Astrocyte of the hippocampus (primary cell): ENCODE measurements at places on chromosomes 2 and 18.

DNA sequence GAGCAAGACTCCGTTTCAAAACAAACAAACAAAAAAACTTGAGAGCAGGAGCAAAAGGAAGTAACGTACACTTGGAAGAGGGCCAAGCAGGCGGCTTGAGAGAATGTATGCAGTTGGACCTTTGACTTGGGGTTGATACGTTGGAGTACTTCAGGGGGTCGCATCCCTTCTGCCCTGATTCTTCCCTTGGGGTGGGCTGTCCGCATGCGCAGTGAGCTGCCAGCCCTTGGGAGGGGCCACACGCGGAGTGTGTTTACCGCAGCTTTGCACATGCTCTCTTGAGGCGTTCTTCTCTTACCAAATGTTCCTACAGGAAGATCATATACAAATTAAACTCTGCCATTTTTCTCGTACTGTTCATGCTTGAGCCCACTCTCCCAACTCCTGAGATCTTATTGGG is 38.1 kb upstream of the SOCS6 start:
- DNase-seq = no peak

DNA sequence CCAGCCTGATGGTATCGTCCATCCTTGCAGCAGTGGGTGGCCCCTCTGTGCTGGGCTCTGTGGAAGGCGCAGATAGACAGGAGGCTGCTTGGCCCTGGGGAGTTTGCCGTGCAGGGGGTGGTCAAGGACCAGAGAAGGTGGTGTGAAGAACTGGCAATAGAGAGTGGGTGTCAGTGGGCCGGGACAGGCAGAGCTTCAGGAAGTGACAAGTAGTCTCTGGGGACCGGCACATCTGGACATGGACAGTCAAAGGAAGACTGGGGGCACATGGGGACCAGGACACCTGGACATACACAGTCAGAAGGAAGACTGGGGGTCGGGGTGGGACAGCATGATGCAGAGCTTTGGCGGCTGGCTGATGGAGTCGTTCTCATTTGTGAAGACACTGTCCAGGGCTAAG is 335.9 kb downstream of the AGAP1 start:
- DNase-seq = no peak

DNA sequence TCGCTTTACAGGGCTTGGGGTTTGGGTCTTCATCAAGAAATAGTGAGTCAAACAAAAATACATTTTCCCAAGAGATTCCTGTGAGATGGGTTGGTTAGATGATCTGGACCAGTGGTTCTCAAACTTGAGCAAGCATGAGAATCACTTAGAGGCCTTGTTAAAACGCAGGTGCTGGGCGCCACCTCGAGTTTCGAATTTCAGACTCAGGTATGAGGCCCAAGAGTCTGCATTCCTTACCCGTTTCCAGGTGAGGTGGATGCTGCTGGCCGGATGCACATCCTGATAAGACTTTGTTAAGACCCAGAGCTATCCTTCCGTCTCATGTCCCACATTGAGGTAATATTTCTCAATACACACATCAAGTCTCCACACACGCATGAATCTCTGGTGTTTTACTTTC is 707.8 kb upstream of the SALL3 start:
- no peak for DNase-seq

GRCh38 chr18:49819823-49820671 is 6.7 kb upstream of the ACAA2 start:
- no peak for DNase-seq

DNA sequence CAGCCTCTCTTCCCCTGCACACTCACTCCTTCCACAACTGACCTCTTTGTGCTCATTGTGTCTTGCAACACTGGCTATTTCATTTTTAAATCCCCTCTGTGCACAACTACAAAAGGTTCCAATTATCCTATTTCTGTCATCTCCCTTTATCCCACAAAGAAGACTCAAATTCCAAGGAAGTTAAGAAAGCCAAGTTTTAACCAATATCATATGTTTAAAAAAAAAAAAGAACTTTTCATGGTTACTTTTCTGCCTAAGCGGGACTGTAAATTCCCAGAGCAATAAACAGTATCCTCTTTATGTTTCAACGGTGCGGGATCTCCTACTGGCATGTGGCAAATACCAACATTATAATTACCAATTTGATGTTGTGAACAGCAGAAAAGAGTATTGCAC is 83.8 kb downstream of the DOCK10 start:
- DNase-seq = no peak

DNA sequence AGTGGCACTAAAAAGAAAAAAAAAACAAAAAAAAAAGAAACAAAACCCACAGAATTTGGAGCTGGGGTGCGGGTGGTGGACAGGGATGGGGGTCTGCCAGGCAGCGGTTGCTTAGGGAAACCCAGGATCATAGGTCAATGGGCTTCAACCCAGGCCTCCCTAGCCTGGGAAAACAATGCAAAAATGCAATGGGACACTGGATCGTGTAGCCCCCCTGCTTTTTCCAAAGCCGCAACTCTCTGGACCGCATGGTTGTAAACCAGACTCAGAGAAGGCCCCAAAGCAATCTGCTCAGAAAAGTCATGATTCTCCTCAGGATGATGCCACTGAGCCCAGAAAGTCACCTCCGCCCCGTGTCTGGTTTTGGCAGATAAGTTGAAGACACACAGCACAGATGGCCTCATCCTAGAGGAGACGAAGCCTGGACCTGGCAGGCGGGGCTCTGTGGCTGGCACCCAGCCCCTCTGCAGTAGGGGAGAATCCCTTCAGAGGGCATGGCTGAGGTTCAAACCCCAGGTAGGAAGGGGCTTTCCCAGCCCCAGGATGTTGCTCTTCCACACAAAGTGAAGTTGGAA is 5.1 kb downstream of the DLX2 start:
- no peak for DNase-seq

DNA sequence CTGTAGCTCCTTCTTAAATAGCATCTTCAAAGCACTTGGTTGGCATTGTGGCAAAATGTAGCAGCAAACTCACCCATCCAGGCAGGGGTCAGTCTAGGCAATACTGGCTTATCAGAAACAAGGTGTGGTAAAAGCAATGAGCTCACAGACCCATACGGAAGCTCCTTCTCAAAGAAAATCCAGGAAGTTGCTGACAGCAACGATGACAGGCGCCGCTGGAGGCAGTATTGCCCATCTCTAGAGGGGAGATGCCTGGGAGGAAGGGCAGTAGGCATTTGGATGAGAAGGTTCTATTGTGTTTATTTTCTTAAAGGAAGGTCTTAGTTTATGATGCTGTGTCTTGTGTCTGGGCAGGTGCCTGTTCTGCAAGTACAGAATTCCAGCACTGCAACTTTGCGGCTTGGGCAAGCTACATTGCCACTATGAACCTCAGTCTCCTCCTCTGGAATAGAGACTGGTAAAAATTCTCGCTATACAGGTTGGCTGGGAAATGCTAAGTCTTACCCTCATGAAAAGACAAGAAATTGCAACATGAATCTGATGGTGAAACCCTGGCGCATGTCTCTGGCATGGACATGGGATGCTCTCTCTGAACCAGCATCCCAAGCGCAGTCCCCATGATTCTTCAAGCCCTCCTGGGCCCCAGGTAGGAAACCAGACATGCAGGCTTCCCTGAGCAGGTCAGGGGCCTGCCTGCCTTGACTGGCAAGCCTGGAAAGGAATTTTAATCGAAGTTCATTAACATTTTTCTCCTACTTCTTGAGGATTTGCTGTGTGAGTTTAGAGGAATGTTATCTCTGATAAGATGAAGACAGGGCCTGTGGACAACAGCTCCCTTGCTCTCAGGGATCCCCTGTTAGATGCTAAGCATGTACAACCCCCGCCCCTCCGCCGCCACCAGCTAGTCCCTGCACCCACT is 156.0 kb downstream of the TFCP2L1 start:
- peak; percentile 52 for DNase-seq

DNA sequence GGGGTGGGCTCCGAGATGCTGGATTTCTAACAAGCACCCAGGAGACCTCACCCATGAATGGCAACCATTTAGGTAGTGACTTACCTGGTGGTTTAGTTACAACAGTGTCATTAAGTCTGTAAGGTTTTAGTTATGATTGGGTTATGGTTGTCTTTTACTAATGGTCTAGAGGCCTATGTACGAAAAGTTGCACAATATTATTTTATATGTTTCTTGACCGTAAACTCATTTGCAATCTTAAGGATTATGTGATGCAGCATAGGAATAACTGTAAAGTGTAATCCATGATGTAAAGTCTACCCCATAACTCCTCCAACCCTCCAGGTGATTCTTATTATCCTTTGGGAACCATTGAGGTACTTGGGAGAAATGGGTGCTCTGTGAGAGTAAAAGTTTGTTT is 155.4 kb upstream of the ZEB2 start:
- no peak for DNase-seq

- DNase-seq = no peak
These were observed 57.6 kb upstream of the IL1RL1 start for GRCh38 chr2:102253753-102254150.

GRCh38 chr2:195596840-195597239 is 60.2 kb upstream of the SLC39A10 start:
- no peak for DNase-seq

- peak; percentile 18 for DNase-seq
These were observed 21.6 kb downstream of the ZSWIM2 start for GRCh38 chr2:186827411-186827810.

GRCh38 chr2:176399074-176399598 is 129.9 kb downstream of the MTX2 start:
- no peak for DNase-seq

- no peak for DNase-seq
These were observed 26.0 kb downstream of the SH3YL1 start for GRCh38 chr2:237878-238277.

DNA sequence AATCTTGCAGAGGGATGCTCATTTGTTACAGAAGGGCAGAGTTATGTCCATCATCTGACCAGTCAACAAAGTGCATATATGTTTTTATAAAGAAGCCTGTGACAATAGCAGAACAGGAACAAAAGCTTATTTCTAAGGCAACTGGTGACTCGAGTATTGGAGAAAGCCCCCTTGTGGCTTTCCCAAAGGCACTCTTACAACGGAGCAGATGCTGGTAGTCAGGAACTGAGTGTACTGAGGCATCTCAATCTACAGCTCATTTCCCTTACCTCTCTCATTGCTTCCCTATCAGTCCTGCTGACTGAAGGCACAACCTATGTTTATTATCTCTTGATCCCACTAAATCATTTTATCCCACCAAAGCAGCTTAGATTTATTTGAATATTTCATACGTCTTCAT is 557.1 kb upstream of the CHAC2 start:
- DNase-seq = no peak

GRCh38 chr18:55910296-55910695 is 322.3 kb upstream of the TCF4 start:
- DNase-seq = no peak

DNA sequence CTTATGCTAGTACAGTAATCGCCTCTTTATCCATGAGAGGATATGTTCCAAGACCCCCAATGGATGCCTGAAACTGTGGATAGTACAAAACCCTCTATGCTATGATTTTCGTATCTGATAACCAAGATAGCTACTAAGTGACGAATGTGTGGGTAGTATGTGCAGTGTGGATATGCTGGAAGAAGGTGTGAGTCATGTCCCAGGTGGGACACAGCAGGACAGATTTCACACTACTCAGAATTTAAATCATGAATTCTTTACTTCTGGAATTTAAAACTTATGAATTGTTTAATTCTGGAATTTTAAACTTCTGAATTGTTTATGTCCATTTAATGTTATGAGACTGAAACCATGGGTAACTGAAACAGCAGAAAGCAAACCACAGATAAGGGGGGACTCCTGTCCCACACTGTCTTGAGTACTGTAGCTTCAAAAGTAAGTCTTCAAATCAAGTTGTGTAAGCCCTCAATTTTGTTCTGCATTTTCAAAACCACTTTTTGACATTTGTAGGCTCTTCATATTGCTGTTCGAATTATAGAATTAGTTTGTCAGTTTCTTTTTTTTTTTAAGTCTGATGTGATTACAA is 116.0 kb downstream of the LTBP1 start:
- no peak for DNase-seq

GRCh38 chr18:77207540-77207939 is 42.1 kb upstream of the GALR1 start:
- peak; percentile 87 for DNase-seq

DNA sequence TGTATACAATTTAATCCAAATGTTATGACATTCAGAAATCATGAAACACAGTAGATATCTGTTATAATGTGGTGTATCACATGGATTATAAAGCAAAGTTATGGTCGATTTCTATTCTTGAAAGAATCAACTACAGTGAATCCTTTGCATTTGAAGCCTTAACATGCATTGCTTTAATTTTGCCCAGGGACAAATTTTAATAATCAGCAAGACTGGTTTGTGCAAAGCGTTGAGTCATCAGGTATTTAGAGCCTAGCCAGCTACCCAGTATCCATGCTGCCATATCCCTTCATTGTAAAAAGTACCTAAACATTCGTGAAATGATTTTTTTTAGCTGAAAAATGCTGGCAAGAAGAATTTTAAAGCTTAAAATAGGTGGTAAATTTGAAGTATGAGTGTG is 8.9 kb upstream of the SPDYA start:
- no peak for DNase-seq

GRCh38 chr18:54720620-54721019 is 107.7 kb upstream of the RAB27B start:
- no peak for DNase-seq

GRCh38 chr2:191846515-191847476 is at the start of gene CAVIN2:
Gene CAVIN2, minus strand, starts transcription at chr2:191847088. Its CDS starts 163 bp downstream, at chr2:191846925.
- peak; percentile 70 for DNase-seq

DNA sequence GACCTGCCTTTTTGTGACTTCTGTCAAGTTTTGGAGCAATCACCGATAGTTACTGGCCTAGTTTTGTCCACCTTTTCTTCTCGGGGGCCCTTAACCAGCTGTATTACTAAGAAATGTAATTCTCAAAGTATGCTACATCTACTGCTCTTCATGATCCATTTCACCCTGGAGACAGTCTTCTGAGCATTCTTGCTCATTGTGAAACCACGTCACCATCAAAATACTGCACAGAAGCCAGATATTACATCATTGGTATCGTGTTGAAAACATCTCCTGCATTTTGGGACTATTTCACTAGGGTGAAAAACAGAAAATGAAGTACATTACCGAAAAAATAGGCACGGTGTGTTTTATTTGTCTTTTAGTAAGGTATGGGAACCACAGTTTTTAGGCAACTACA is 11.7 kb downstream of the LYPD6B start:
- peak; percentile 27 for DNase-seq

DNA sequence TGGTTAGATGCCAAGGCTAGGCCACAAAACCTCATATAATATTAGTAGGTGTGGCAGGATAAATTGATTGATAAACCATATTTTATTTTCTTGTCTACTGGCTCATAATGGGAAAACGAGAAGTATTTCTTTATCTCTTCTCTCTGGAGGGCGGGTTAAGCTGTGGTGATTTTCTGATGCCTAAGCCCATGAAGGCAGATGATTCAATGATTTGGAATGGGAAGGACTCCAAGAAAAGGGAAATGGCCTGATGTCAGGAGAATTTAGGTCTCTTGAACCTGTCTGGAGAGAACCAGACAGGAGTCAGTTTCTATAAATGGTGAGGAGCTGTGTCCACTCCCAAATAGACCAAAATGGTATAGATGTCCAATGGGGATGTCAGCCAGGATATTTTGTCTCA is 18.7 kb upstream of the MAP4K3 start:
- DNase-seq = peak; percentile 38
